ENCODE measurements at places on chromosomes 6 and 20. TPM values are rescaled to one million over a fixed set of nuclear protein-coding genes. Genes with fewer than 3 reads are reported as not detected.
A peak's percentile ranks its signal among the peaks of the same experiment; 100 is the strongest.

GRCh38 chr20:49448917-49449316 lies 33.6 kb downstream of the KCNB1 start:
- DNase-seq = no peak

GRCh38 chr6:88361298-88361697 lies 195.2 kb upstream of the CNR1 start:
- DNase-seq = no peak

GRCh38 chr6:3620937-3621336 lies 130.6 kb downstream of the PXDC1 start:
- no peak for DNase-seq

GRCh38 chr6:147958683-147959082 lies 384.0 kb upstream of the SASH1 start:
- no peak for DNase-seq

DNA sequence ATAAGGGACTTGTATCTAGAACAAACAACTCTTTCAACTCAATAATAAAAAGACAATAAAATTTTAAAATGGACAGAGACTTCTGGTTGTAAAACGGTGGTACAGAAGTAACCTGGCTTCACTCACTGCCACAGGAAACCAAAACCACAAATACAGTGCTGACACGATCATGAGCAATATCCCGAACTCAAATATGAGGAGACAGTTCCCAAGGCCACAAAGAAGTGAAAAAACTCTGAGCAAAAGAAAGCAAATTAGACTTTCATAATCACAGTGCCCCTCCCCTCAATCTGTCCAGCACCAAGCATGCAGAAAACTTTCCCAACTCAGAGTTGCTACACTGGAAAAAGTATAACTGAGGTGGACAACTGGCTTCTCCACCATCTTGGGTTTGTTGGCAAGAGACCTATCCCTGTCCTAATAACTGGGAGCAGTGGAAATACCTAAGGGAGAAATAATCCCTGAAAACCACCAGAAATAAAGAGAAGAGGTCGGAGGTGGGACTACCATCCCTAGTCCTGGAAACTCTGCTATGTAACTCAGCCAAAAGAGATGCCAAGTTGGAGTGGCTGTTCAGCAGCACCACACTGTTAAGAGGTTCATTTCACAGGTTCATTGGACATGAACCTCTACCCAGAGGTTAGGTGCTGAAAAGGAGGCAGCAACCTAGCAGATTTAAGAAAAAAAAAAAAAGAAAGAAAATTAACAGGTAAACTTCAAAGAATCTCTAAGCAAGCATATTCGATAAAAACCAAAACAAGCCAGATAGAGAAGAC lies 55.5 kb downstream of the REV3L start:
- DNase-seq = no peak

GRCh38 chr6:5045416-5045815 lies 39.7 kb upstream of the PPP1R3G start:
- no peak for DNase-seq

DNA sequence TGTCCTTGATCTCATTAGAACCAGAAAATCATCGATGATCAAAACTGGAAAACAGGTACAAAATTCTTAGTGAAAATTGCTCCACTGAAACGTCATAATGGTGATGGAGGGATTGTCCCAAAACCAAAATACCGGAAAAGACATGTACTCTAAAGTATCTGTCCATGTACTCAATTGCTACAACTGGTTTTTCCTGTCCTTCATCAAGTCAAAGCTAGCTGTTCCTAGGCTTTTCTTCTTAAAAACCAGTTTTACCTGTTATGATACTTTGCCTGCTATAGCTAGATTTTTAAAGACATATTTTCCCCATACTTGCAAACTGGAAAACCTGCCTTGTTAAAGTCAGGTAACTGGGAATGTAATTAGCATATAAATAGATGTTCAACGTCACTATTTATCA lies 50.5 kb upstream of the LRRC1 start:
- no peak for DNase-seq

DNA sequence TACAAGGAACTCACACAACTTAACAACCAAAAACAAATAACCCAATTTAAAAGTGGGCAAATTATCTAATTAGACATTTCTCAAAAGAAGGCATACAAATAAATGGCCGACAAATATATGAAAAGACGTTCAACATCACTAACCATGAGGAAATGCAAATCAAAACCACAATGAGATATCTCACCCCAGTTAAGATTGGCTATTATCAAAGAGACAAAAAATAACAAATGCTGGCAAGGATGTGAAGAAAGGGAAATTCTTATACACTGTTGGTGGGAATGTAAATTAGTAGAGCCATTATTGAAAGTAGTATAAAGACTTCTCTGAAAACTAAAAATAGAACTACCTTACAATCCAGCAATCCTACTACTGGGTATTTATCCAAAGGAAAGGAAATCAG lies 96.7 kb upstream of the SIRPG start:
- no peak for DNase-seq

- DNase-seq = no peak
These were observed 10.4 kb downstream of the TMEM14C start for GRCh38 chr6:10733151-10733715.

GRCh38 chr6:78460711-78461110 lies 406.6 kb upstream of the IRAK1BP1 start:
- DNase-seq = no peak

GRCh38 chr6:37115236-37115895 lies 54.6 kb upstream of the PIM1 start:
- no peak for DNase-seq

DNA sequence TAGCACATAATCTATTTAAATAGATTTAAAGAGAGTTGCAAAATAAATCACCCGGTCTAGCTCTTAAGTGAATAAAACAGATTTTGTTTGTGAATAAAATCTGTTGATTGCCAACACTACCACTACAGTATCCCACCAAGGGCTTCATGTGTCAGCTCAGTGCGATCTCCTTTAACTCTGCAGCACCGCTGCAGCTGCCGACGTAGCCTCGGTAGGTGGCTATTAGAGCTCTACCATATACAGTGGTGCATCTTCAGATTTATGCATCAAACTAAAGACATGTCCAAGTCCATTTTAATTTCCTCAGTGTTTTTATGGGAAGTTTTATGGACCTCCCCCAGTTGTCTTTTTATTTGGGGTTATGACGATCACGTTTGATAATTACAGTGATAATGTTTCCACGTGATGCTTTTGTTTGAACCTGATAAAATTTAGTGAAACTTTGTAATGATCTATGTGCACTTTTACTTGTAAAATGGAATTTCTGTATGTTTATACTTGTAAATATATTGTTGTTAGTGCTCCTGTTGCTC lies 26.7 kb downstream of the ECI2 start:
- no peak for DNase-seq

DNA sequence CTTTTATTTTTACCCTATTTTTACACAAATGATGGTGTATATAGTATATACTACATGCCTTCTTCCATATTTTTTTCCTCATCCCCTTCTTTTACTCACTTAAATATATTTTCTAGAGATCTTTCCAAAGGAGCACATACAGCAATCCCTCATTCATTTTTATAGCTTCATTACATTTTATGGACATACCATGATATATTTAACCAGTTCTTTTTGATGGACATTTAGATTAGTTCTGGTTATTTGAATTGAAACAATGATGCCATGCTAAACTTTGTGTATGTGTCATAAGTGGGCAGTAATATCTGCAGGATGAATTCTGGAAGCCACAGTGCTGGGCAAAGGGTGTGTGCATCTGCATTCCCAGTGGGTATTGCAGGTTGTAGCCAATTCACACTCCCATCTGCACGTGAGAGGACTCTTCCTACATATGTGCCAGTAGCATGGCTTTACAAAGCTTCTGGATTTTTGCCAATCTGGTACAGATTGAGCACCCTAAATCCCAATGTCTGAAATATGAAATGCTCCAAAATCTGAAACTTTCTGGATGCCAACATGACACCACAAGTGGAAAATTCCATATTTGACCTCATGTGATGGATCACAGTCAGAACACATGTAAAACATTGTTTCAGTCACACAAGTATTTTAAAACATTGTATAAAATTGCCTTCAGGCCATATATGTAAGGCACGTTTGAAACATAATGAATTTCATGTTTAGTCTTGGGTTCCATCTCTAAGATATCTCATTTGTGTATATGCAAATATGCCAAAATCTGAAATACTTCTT lies 127.2 kb downstream of the ARID1B start:
- no peak for DNase-seq

GRCh38 chr20:17749978-17750721 lies 50.4 kb downstream of the BANF2 start:
- no peak for DNase-seq

- no peak for DNase-seq
These were observed 78.5 kb upstream of the HDAC2 start for GRCh38 chr6:114049367-114049966.

GRCh38 chr6:34204693-34205092 lies 32.0 kb upstream of the HMGA1 start:
- no peak for DNase-seq

DNA sequence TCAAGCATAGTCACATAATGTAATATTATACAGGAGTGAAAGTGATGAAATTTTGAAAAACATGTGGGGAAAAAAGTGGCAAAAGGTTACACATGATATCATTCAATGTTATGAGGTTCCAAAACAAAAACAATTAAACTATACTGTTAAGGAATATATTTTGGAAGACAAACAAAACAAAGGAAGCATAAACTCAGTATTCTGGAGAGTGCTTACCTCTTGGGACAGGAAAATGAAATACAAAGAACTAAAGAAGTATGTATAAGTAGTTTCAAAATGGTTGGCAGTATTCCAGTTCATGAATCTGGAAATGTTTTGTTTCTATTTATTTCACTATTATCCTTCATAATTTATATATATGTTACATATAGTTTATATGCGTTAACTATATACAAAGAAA lies 213.5 kb downstream of the MOXD1 start:
- DNase-seq = no peak

GRCh38 chr6:99350573-99350972 lies 1.1 kb upstream of the FAXC start:
- DNase-seq = no peak

DNA sequence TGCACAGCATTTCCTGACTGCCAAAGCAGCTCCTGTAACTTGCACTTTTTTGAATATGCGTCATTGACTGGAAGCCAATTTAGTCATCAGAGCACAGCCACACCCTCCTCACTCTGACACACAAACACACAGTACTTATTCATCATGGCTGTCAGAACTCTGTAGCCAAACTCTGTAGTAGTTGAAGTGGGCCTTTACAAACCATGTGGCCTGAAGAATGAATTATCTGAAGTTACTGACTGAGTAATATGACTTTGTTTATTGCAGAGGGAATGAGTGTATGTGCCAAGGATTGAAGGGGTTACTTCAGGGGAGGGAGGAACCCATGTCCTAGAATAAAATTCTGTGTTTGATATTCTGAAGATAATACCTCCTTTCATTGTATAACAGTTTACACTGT lies 102.7 kb downstream of the FIG4 start:
- DNase-seq = no peak

DNA sequence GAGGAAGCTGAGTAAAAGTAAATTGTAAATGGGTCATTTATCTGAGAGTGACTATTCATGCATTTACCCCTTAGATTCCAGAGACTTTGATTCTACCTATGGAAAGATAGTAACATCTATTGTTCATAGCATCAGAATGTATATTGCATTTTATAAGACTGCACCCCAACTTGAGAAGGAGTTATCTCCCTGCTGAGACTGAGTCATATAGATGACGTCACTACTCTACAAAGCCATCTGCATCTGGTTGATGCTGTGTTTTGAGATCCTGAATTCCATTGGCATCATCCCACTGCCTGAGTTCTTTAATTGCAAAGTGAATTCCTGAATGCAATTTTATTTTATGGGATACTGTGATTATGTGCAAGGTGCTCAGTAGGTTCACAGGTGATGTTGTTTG lies 444.0 kb upstream of the SLC35B3 start:
- DNase-seq = no peak

GRCh38 chr6:157867155-157867559 lies 44.1 kb downstream of the SNX9 start:
- no peak for DNase-seq

DNA sequence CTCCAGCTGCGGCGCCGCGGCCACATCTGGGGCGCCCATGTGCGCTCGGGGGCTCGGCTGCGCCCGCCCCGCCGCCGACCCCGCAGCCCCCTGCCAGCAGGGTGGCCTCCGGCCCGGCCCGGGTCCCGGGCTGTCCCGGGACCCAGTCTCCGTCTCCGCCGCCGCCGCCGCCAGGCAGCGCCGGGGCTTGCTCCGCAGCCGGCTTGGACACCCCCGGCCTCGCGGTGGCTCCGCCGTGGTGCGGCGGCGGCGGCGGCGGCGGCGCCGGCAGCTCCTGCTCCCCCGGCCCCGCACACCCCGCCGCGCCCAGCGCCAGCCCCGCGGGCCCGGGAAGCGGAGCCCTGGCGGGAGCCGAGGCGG lies 219 bp downstream of the ISM1 start:
- peak; percentile 10 for DNase-seq

GRCh38 chr6:68657374-68658139 lies 22.5 kb downstream of the ADGRB3 start:
- no peak for DNase-seq

BHLHE23 gene
- 1.3 TPM for total RNA-seq

MYBL2 gene
- 7.5 TPM for total RNA-seq

OTOR gene
- total RNA-seq = not detected

SLC13A3 gene
- under 0.01 TPM for total RNA-seq

SNPH gene
- total RNA-seq = 1.3 TPM

RAB44 gene
- total RNA-seq = 10.5 TPM

BPI gene
- 0.27 TPM for total RNA-seq

ZGPAT gene
- total RNA-seq = 33.4 TPM

BPIFB1 gene
- not detected for total RNA-seq

IYD gene
- under 0.01 TPM for total RNA-seq

FILIP1 gene
- total RNA-seq = under 0.01 TPM

SLC12A5 gene
- 1.9 TPM for total RNA-seq

CYP24A1 gene
- total RNA-seq = 0.27 TPM
